ENCODE measurements at places on chromosomes 1 and 21. TPM values are rescaled to one million over a fixed set of nuclear protein-coding genes. Genes with fewer than 3 reads are reported as not detected.

Gene ST6GALNAC3
- total RNA-seq: 2.0 TPM

Gene HECTD3
- 30.1 TPM for total RNA-seq

Gene FMOD
- not detected for total RNA-seq

GRCh38 chr1:86846164-86846647 lies 67.7 kb downstream of the SELENOF start:
- DNase-seq: no peak

- DNase-seq: no peak
Measured at GRCh38 chr1:96992871-96993270, 271.3 kb downstream of the PTBP2 start.

DNA sequence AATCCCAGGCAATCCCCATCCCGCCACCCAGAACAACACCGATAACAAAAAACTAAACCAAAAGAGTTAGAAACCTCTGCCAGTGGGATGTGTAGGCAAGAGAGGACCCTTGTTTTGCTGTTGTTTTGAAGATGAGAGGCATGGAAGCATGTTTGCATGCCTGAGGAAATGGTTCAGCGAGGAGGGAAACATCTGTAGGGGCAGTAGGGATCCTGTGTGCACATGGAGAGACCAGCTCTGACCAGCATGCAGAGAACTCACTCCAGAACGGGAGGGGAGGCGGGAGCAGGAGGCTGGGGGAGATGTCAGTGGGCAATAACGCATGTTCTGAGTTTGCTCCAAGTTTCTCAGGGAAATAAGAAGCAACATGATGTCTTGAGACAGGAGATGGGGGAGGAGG lies 5.3 kb downstream of the CLDN14 start:
- no peak for DNase-seq

- no peak for DNase-seq
Measured at GRCh38 chr1:51924455-51924854, 45.9 kb upstream of the NRDC start.

DNA sequence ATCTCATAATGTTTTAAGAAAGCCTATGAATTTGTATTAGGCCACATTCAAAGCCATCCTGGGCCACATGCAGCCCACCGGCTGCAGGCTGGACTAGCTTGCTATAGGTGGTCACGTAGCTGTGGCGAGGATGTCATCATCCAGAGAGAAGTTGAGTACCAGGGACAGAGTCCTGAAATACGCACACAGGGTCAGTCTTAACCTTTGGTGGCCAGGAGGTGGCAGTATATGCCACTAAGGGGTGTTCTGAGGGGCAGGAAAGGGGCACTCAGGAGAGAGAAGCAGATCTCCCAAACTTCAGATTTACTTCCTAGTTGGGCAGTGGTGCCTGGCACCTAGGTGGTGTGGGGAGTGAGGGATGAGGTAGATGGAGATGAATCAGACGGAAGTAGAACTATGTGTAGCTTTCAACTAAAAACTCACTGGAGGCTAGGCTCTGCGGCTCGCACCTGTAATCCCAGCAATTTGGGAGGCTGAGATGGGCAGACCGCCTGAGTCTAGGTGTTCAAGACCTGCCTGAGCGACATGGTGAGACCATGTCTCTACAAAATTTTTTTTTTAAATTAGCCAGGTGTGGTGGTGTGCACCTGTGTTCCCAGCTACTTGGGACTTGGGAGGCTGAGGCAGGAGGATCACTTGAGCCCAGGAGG lies 16.3 kb upstream of the CDK18 start:
- peak; percentile 79 for DNase-seq

- no peak for DNase-seq
Measured at GRCh38 chr1:190344454-190344853, 133.2 kb downstream of the BRINP3 start.

- DNase-seq: no peak
Measured at GRCh38 chr1:180603850-180604226, 28.0 kb upstream of the XPR1 start.

All from OCI-LY7 (cell line).